Right atrium auricular region (tissue), 2 donors: ENCODE measurements at places on chromosomes 2 and 18. TPM values are rescaled to one million over a fixed set of nuclear protein-coding genes. Genes with fewer than 3 reads are reported as not detected.

GRCh38 chr2:23684395-23685176 is 242.3 kb downstream of the ATAD2B start:
- DNase-seq, result no peak

- DNase-seq, result no peak
Measured at GRCh38 chr2:163191372-163191771, 352.8 kb upstream of the KCNH7 start.

GRCh38 chr2:71223767-71224333 is 3.1 kb downstream of the PAIP2B start:
- peak; percentile 62 for DNase-seq

DNA sequence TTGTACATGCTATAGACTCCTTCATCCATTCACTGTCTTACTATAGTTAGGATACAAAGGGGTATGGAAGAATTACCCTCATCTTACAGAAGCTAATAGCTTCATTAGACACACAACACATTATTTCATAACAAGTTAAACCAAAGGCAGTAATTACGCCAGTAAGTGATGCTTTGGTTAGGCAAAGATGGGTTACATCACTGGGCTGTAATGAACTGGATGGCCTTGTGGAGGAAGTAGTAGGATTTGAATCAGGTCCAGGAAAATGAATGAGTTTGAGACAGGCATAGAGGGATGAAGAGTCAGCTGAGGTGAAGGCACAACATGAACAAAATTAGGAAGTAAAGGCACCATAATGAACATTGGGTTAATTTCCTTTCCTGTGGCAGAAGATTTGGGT is 80.1 kb downstream of the SOCS6 start:
- no peak for DNase-seq

GRCh38 chr18:44668270-44668975 is 12.3 kb upstream of the SETBP1 start:
- no peak for DNase-seq

DNA sequence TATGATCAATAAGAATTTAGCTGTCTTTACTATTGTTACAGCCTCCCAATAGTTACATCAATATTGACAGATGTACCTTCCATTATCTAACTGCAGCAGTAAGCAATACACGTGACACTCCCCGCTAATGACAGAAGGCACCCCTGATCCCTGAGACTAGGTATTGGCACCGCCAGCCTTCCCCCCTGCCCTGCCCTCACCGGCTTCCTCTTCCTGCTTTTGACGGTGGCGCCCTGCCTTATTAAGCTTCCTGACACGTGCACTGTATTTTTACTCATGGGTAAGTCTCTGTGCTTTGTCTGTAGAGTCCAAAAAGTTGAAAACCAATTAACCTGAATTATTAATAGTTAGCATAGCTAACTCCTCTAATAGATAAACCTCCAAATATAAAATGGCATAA is 223.5 kb downstream of the EIPR1 start:
- no peak for DNase-seq

DNA sequence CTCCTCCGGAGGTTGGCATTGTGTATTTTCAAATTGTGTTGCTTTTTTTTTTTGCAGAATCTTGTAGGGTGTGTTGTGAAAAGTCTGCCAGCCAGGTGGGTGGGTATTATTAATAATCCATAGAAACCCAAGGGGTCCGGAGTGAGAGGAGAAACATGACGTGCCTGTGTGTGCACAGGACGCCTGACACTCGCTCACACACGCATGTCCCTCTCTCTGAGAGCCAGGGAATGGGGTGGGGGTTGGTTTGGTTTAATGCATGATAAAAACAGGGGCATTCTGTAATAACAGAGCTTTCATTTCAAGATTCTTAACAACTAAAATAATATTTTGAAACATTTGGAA is 224.8 kb downstream of the FAM210A start:
- no peak for DNase-seq

GRCh38 chr2:42618116-42618515 is 49.7 kb downstream of the MTA3 start:
- DNase-seq, result no peak

The TSGA10 gene
- total RNA-seq, result 1.5 TPM

DNA sequence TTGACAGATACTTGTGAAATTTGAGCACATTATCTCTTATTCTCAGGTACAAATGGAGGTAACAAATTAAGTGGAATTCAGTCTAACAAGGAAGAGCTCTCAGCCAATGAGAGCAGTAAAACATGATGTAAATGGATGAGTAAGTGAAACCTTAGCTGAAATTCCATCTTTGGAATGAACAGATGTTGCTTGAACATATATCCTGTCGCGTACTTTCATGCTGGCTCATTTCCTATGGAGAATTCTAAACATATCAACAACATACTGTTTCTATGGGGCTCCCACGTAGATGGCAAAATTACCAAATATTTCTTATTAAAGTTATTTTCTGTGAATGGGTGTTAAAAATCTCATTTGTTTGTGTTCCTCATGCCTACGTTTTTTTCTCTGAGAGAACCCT is 256.3 kb upstream of the LINC00305 start:
- DNase-seq, result no peak

The ITPRIPL1 gene
- total RNA-seq, result 0.44 TPM

DNA sequence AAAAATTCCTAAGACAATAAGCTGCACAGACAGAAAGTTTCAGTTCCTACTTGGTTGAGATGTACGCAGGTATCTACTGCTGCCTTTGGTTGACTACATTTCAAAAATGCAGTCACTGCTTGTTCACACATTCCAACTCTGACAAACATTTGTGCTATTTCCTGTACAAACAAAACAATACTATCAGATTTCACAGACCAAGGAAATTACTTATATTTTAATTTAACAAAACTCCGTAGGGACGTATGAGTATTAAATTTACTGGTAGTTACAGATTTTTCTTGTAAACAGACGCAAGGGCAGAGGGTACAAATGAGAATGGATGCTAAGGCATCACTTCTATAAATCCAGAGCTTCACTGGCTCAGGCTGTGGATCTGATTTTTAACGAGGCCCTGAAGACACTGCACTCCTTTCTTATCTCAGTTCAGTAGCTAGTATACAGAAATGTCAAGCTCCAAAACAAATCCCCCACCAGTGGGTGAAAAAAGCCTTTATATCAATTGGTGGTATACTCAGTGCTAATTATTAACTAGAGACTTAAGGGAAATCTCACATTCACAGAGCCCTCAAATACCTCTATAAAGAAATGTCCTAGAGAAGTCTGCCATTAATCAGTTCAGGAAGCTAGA is 31.7 kb upstream of the TTC32 start:
- DNase-seq, result no peak

The ANO7 gene
- total RNA-seq, result 1.3 TPM

GRCh38 chr18:74290794-74291471 is 830 bp downstream of the CYB5A start:
- DNase-seq, result no peak
